Activated naive CD4-positive, alpha-beta T cell treated with anti-CD3 and anti-CD28 coated beads, Interleukin-2, amount 10 ng/mL, durations not matched to agents 7 days and 5 days (primary cell): ENCODE measurements at places on chromosomes 6 and 20.

- H3K4me1 ChIP-seq, result peaks cover 28% of the 10 kb centered on the region
- H3K36me3 ChIP-seq, result no peaks in the 10 kb centered on the region
- no peak overlapping the region for H3K4me3 ChIP-seq
These were observed 33.1 kb upstream of the PNRC1 start for GRCh38 chr6:89047473-89047872.

- no peaks in the 10 kb centered on the region for H3K36me3 ChIP-seq
- DNase-seq, result no peak
- no peak overlapping the region for H3K4me3 ChIP-seq
- peaks cover 11% of the 10 kb centered on the region for H3K4me1 ChIP-seq
- no peak overlapping the region for H3K27ac ChIP-seq
- no peaks in the 10 kb centered on the region for H3K27me3 ChIP-seq
These were observed 21.7 kb downstream of the KCNK5 start for GRCh38 chr6:39207416-39208222.

GRCh38 chr20:50249447-50250388 lies 59.1 kb downstream of the CEBPB start:
- DNase-seq, result no peak
- no peak overlapping the region for H3K27ac ChIP-seq
- no peaks in the 10 kb centered on the region for H3K36me3 ChIP-seq
- no peaks in the 10 kb centered on the region for H3K4me1 ChIP-seq
- peaks cover 29% of the 10 kb centered on the region for H3K27me3 ChIP-seq

DNA sequence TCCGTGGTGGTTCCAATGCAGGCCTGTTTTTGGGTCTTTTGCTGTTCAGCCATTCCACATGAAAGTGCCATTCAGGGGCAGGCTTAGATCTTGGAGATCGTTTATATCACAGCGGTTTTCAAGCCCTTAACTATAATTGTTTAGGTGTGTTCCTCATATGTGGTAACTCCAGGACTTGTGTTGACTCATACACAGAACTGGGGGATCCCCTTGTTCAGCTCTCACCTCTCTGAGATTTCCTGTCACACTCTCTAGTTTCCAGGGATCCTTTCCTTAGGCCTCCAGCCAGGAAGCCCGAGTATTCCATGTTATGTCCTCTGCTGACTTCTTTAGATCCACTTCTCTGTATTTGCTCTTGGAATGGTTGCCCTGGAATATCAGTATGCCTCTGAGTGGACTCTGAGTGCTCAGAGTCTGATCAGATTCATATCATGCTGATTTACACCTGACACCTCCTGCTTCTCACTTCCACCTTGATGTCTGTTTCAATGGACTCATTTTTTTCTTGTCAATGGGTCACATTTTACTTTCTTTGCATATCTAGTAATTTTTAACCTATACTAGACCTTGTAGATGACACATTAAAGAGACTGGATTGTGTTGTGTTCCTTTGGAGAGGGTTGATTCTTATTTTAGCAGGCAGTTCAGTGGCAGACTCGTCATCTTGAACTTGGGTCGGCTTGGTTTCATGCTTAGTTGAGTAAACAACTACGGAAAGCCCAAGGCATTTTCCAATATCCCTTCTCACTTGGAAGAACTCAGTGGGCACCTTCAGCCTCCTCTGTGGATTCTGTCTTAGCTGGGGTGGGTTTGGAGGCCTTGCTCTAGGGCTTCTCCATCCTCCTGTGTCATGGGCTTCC lies 13.1 kb downstream of the NTSR1 start:
- H3K4me1 ChIP-seq, result peaks cover 11% of the 10 kb centered on the region
- no peak overlapping the region for H3K27ac ChIP-seq
- H3K36me3 ChIP-seq, result peaks cover 11% of the 10 kb centered on the region

GRCh38 chr6:105795913-105796517 lies 290.1 kb upstream of the PRDM1 start:
- no peak overlapping the region for H3K27ac ChIP-seq
- no peaks in the 10 kb centered on the region for H3K36me3 ChIP-seq
- no peak for DNase-seq
- H3K27me3 ChIP-seq, result peaks cover 8% of the 10 kb centered on the region

- H3K27ac ChIP-seq, result no peak overlapping the region
- no peaks in the 10 kb centered on the region for H3K4me1 ChIP-seq
- DNase-seq, result peak; percentile 59
- H3K36me3 ChIP-seq, result no peaks in the 10 kb centered on the region
- peaks cover 26% of the 10 kb centered on the region for H3K27me3 ChIP-seq
- no peak overlapping the region for H3K4me3 ChIP-seq
These were observed 31.8 kb upstream of the GMPR start for GRCh38 chr6:16206595-16207037.

DNA sequence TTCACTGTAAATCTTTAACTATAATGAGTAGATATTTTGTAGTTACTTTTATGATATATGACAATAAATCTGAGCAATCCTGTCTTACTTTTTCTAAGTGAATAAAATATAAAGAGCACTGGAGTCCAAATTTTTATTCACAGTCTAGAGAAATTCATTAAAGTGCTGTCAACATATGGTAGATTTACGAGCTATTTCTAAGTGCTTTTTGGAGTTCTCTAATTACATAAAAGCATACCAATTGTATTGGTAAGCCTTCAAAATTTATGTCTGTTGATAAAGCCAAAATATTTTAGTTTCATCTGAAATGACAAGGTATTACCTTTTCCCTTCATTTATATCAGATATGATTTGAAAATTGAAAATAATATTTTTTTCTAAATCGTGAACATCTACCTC lies 75.4 kb downstream of the MAN1A1 start:
- no peaks in the 10 kb centered on the region for H3K27me3 ChIP-seq
- no peak overlapping the region for H3K27ac ChIP-seq
- H3K4me3 ChIP-seq, result no peak overlapping the region
- peaks cover 13% of the 10 kb centered on the region for H3K36me3 ChIP-seq
- no peak for DNase-seq
- H3K4me1 ChIP-seq, result no peaks in the 10 kb centered on the region

DNA sequence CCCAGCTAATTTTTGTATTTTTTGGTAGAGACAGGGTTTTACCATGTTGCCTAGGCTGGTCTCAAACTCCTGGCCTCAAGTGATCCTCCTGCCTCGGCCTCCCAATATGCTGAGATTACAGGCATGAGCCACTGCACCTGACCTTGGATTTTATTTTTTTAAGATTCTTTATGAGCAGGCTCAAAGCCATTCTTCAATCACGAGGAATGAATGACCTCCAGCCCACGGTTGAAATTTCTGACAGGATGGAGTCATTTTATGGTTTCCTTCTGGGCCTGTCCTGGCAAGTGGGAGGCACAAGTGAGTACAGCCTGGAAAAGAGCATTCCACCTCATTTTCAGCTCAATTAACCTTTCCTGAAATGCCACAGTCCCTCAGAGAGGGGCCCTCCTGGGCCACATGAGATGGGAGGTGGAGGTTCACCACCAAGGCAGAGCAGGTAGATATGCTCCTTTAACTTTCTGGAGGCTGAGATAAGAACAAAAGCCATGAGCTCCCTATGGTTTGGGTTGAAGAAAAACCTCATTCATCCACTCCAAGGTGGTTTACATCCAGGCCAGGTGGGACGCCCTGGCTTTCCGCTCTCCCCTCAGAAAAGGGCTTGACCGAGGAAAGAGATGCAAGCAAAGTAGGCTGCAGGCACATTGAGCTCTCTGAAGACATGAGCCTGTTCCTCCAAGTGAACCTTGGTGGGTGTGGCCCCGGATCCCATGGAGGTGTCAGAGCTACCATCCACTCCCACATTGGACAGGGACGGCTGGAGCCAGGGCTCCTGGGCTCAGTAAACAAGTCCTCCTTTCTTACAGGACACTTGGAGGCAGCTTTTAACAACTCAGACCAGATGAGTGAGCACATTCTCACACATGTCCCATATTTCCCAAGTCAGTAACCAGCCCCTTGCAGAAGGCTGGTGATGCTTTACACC lies 208.5 kb upstream of the SSTR4 start:
- no peaks in the 10 kb centered on the region for H3K36me3 ChIP-seq
- H3K27ac ChIP-seq, result no peak overlapping the region
- no peak for DNase-seq
- no peaks in the 10 kb centered on the region for H3K4me1 ChIP-seq
- H3K4me3 ChIP-seq, result no peak overlapping the region

DNA sequence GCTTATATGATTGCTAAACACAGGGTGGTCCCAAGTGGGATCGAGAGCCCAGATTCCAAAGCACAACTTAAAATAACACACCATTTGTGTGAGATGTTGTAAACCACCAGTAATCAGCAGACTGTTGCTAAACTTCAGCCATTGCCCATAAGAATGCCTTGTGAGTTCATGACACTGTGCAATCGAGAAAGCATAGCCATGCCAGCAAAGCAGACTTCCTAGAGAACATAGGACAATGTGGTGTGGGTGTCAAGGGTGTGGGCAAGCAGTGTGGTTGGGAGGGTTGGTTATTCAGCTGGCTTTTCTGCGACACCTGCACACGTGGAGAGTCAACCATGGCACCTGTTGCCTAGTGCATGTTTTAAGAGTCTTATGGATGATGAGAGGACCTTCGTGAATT lies 16.1 kb upstream of the CALHM6 start:
- H3K36me3 ChIP-seq, result no peaks in the 10 kb centered on the region
- DNase-seq, result no peak

GRCh38 chr6:101150226-101150625 lies 243.3 kb upstream of the GRIK2 start:
- H3K36me3 ChIP-seq, result no peaks in the 10 kb centered on the region
- DNase-seq, result no peak
- no peaks in the 10 kb centered on the region for H3K27me3 ChIP-seq
- no peaks in the 10 kb centered on the region for H3K4me1 ChIP-seq

- no peaks in the 10 kb centered on the region for H3K27me3 ChIP-seq
- no peak overlapping the region for H3K4me3 ChIP-seq
- peak overlapping the region; percentile 15 for H3K27ac ChIP-seq
- H3K4me1 ChIP-seq, result peaks cover 43% of the 10 kb centered on the region
- peaks cover 49% of the 10 kb centered on the region for H3K36me3 ChIP-seq
- DNase-seq, result no peak
These were observed 137.4 kb downstream of the IPCEF1 start for GRCh38 chr6:154219250-154219649.

DNA sequence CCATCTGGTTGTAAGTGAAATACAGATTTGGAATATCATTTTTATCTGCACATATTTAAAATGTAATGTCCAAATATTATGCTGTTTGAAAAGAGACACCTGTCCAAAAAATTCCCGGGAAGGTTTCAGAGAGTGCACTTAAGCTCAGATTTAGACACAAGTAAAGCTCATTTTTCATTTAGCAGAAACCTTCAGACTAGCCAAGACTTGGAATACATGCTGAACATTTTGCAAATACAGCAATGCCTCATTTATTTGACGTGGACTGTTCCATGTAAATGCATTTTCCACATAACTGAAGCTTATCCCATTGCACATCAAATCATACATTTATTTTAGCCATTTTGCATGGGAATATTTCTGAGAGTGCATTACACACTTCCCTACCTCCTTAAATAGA lies 280.7 kb downstream of the ZNF217 start:
- no peak for DNase-seq
- no peaks in the 10 kb centered on the region for H3K36me3 ChIP-seq
- no peak overlapping the region for H3K4me3 ChIP-seq
- no peak overlapping the region for H3K27ac ChIP-seq
- H3K27me3 ChIP-seq, result peaks cover 4% of the 10 kb centered on the region

DNA sequence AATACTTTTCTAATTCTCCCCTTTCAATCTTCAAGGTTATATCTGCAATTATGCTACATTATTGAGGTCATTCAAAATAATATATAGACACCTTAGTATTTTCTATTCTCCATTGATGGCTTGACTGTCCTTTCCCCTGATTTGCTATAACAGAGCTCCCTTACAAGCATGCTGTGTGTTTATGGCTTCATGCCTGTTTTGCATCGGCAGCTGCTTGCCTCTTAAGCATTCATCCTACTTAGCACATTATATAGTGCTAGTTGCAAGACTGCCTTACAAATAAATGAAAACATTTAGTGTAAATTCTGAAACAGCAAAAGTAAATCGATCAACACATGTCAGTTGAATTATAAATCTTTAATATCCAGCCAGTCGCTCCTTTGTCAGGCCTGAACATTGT lies 476.2 kb upstream of the POU3F2 start:
- no peaks in the 10 kb centered on the region for H3K27me3 ChIP-seq
- H3K36me3 ChIP-seq, result no peaks in the 10 kb centered on the region
- no peaks in the 10 kb centered on the region for H3K4me1 ChIP-seq
- DNase-seq, result no peak

DNA sequence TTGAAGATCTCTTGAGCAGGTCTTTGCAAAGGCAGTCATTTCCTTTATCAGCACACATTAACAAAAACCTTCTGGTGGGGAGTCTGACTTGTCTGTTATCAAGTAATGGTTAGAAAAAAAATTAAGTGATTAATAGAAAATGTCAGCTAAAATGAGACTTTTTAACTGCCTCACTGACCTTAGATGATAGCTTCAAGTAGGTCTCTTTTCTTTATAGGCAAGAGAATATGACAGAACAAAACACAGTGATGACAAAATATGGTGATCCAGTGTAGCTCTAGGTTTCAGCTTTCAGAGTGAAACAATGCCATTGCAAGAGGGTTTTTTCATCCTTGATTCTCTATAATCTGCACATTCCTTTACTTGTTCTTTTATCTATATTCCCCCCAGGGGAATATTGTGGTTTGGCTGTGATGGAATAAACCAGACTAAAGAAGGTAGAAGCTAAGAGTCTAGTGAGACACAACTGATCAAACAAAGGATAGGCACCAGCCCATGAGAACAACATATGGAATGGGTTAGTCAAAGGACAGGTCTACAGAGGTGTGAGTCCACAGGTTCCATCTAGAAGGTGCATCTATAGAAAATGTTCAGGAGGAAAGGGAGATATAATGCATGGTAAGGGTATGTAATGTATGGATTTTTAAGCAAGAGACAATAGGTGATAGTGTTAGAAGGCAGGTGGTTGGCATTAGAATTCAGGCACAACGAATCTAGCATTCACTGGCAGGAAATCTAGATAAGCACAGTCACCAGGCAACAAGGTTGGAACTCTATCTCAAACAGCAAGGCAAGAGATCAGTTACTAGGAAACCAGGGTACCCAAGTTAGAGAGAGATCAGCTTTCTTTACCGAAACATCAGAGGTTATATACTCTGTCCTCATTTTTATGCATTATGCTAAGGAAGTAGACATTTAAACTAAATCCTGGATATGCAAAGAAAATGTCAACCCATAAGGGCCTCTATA lies 228.9 kb upstream of the SMLR1 start:
- no peaks in the 10 kb centered on the region for H3K27me3 ChIP-seq
- no peak for DNase-seq
- no peak overlapping the region for H3K4me3 ChIP-seq
- H3K27ac ChIP-seq, result no peak overlapping the region
- peaks cover 13% of the 10 kb centered on the region for H3K4me1 ChIP-seq

- no peak overlapping the region for H3K4me3 ChIP-seq
- no peak overlapping the region for H3K27ac ChIP-seq
- no peak for DNase-seq
- peaks cover under 1% of the 10 kb centered on the region for H3K27me3 ChIP-seq
These were observed 122.9 kb upstream of the MMS22L start for GRCh38 chr6:97405818-97406409.
